GM04503 (cell line): ENCODE measurements at places on chromosomes 12 and 14.

- DNase-seq, result no peak
Measured at GRCh38 chr12:2083008-2083407, 30.2 kb downstream of the CACNA1C start.

- DNase-seq, result peak; percentile 70
Measured at GRCh38 chr12:15700595-15700994, 88.6 kb downstream of the EPS8 start.

DNA sequence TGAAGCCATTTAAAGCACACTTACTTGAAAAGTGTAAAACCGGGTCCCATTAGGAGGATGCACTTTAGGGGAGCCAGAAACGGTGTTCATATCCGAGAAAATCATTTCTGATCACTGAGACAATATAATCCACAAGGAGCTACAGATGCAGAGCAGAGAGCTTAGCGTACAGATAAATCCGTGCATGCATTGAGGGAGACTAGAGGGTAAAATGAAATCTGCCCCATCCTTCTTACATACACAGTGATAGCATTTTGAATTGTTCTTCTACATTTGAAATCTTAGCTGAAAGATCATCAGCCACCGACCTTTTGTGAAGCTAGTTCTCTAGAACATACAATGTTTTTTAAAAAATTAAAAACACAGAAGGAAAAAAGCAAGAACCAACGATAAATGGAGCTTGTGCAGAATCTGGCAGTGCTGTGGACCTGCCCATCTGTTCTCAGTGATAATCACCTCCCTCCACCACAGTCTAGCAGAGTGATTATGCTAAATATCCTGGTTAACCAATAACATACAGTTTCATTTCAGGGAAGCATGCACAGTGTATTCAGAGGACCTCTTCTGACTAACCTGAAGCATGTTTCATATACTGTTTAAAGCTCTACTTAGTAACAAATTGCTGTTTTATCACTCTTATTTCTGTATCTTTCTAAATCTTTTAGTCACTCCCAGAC, 161.1 kb downstream of the PPFIA2 start:
- DNase-seq, result no peak

GRCh38 chr12:92076101-92076500, 69.5 kb downstream of the BTG1 start:
- no peak for DNase-seq

DNA sequence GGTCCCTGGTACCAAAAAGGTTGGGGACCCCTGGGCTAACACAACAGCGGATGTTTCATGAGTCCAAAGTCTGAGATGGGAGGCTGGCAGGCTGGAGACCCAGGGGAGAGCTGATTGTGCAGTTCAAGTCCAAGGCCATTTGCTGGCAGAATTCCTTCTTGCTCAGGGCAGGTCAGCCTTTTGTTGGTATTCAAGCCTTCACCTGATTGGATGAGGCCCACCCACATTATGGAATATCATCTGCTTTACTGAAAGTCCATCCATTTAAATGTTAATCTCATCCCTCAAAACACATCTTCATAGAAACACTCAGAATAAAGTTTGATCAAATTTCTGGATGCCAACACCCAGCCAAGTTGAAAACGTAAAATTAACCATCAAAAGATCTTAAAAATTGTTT, 52.9 kb downstream of the GSC start:
- no peak for DNase-seq

GRCh38 chr12:43896496-43896895, 60.6 kb downstream of the TMEM117 start:
- no peak for DNase-seq

DNA sequence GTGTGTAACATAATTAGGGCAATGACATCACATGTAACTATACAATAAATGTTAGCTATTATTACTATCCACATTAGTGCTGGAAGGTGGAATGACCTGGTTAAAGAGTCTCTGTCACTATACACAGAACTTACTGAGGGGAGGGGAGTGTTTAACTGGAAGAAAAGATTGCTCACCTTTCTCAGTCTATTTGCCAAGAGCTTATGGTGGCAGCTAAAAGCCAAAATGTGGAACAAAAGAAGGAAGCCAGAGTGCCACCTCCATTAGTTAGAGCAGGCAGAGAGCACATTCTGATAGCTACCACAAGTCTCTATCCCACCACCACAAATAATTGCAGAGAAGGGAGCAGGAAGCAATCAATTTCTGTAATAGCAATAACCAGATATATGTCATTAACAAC, 124.4 kb downstream of the MED13L start:
- no peak for DNase-seq

- no peak for DNase-seq
Measured at GRCh38 chr12:24356240-24356804, 406.9 kb upstream of the SOX5 start.

- DNase-seq, result no peak
Measured at GRCh38 chr14:98069712-98070171, 1202.3 kb downstream of the BCL11B start.

DNA sequence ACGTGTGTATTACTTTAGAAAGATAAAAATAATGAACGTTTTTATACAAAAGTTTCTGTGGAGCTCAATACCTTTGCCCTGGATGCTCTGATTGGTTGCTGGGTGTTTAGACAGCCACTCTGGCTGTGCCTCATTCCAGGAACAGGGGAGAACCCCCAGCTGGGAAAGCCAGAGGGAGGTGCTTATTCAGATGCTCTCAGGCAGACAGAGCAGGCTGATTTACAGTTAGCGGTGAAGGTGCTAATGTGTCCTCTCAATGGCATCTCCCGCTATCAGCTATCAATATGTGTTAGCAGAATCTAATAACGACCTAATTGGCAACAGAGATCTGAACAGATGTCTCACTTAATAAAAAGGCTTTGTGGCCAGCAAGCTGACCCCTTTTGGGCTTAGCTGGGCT, 402.3 kb downstream of the NUAK1 start:
- no peak for DNase-seq

DNA sequence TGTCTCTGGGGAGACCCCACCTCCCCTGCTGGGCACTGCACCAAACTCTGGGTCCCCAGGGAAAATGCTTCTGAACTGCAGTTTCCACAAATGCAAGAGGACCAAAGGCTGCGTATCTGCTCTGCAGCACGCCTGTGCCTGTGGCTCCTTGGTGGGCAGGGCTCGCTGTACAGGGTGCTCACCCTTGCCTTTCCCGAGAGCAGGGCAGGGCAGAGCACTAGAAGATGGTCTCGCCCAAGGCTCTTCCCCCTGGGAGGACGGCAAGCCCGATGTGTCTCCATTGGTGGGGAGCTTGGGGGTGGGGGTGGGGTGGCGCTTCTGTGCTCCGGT, 175.3 kb upstream of the RTL1 start:
- DNase-seq, result no peak

DNA sequence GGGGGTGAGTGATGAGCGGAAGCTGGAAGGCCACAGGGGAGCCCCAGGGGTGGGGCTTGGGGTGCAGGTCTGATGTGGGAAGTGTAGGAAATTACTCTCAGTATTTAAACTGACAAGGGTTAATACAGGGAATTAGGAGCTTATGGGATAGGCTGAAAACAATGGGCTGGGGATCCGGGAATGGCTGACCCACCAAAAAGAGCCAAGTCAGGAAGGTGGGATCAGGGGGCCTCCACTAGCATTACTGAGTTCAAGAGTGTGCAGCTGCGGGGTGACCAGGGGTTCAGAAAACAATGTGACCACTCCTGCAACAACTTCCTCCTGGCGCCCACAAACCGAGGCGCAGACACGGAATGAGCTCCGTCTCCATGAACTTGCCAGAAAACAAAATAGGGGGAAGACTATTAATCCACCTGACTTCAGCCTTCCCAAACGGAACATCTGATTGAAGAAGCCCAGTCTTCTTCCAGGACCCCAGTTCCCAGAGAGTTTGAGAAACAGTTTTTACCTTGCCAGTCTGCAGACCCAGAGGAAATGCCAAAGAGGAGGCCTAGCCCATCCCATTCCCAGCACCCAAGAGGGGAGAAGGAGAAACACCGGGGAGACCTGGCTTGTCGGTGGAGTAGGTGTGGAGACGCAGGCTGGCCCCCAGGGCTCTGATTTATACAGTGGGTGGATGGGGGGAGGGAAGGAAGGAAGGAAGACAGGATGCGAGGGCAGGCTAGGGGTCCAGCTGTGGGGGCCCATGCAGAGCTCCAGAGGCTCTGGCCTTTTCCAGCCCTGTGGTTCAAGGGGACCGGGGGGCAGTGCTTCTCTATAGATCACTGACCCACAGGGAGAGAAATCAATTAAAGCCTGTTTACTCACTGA, 16.5 kb upstream of the YY1 start:
- DNase-seq, result no peak
